Neuronal stem cell (in vitro differentiated cells): ENCODE measurements at places on chromosomes 3 and 15.

GRCh38 chr3:161175506-161175905 lies 45.6 kb upstream of the NMD3 start:
- no peak for DNase-seq

DNA sequence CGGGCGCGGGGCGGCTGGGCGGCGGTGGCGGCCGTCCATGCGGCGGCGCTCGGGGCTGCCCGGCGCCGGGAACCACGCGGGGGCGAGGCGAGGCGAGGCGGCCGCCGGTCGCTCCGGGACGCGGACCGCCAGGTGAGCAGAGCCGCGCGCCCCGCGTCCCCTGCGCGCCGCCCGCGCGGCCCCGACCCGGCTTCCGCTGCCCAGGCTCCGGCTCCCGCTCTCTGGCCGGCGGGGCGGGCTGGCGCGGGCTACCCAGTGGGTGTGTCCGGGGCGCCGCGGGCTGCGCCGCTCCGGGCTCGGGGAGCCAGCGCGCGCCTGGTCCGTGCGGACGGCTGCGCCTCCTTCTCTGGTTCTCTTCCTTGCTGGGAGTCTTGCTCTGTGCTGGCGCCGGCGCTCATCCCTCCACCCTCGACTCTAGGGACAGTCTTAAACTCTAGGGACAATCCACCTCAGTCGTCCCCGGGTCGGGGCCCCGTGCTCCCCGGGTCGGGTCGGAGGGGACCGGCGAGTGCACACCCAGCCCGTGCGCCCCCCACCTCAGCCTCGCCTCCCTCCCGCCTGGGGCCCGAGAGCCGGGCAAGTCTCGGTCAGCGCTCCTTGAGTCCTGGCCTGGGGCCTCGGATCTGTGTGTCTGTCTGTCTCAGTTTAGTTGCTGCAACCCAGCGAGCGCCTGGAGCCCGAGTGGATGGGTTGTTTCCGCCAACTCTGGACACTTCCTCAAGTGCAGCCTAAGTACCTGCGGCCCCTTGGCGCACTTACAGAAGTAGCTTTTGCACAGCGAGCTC lies 488 bp downstream of the THSD4 start:
- no peak for DNase-seq

DNA sequence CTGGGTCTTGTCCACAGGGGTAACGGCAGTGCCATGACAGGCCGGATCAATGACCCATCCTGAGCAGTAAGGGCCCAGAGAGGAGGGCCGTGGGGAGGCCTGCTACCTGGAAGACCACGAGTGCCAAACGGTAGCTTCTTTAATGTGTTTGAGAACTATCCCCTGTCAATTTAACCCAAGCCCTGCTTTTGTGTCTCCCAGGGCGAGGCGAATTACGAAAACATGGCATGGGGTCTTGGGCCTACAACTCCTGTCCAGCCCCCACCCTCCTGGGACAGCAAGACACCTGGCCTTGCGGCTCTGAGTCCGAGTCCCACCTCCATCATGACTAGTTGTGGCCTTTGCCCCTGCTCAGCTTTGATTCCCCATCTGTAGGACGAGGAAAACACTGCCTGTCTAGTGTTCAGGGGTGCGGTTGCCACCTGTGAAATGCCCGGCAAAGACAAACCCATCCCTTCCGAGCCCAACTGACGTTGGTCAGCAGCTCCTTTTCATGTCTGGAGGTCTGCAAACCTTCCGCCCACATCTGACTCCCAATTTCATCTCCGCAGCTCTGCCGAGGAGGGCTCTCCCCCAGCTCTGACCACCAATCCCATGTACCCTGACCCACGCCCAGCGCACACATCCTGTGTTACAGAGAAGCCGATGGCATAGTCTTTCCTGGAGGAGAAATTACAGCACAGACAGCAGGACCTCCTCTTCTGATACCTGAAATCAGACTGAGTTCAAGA lies 28.9 kb upstream of the SNRPA1 start:
- no peak for DNase-seq

GRCh38 chr15:57432141-57432741 lies 55.9 kb downstream of the CGNL1 start:
- DNase-seq = no peak

DNA sequence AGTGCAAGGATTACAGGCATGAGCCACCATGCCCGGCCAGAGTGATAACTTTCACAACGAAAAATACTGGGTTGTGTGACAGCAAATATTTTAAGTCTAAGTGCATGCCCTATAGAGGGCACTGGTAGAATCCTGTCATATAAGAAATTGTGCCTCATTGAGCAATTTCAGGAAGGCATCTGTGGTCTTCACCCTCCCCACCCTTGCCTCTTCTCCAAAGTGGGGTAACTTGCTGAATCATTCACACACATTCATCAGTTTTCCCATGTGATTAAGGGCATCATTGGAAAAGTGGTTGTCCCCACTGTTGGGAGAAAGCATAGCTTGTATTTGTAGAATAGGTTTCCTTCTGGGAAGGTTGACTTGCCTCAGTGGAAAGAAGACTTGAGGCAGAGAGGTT lies 9.2 kb downstream of the MITF start:
- DNase-seq = no peak

DNA sequence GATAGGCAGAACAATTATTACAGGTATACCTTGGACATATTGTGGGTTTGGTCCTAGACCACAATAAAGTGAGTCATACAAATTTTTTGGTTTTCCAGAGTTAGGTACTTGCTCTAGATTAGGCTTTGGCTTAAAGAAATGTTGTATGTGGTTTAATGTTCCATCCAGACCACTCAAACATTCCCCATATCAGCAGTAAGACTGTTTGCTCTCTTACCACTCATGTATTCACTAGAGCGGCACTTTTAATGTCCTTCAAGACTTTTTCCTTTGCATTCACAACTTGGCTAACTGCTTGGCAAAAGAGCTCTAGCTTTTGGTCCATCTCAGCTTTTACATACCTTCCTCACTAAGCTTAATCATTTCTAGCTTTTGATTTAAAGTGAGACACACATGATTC lies 250.5 kb upstream of the SETMAR start:
- DNase-seq = no peak

DNA sequence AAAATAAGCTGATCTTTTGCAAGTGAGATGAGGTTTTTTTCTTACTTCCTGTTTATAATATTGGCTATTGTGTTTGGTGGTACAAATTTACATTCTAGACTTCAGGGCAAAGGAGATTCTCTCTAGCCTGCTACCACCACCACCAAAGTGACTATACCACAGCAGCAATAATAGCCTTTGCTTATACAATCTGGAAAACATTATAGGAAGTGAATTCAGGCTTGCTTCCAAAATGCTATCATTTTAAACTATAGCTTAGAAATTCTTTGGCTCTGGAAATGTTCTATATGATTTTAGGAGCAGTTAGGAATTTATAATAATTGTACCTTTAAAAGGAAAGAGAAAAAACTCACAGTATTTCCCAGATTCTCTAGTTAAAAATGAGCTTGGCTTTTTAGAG lies 94.4 kb downstream of the TFG start:
- DNase-seq = no peak

DNA sequence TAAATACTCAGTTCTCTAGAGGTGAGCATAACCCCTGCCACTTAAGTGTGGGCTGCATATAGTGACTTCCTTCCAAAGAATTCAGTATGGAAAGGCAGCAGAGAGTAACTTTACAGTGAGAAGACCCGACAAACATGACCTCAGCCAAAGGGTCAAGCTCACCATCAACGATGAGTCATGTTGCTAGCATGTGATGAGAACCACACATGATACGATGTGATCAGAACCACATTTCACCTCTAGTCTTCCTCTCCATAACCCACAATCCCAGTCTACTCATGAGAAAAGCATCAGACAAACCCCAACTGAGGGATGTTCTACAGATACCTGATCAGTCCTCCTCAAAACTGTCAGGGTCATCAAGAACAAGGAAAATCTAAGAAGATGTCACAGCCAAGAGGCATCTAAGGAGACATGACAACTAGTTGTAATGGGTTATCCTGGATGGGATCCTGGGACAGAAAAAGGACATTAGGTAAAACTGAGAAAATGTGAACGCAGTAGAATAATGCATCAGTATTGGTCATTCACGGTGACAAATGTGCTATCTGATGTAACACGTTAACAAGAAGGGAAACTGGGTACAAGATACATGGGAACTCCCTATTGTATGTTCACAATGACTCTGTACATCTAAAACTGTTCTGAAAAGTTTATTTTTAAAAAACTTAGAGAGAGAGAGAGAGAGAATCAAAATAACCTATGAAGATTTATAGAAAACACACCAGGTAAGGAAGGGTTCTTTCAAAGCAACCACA lies 28.3 kb downstream of the SEC61A1 start:
- no peak for DNase-seq

GRCh38 chr3:63240381-63240902 lies 37.7 kb upstream of the SYNPR start:
- no peak for DNase-seq

DNA sequence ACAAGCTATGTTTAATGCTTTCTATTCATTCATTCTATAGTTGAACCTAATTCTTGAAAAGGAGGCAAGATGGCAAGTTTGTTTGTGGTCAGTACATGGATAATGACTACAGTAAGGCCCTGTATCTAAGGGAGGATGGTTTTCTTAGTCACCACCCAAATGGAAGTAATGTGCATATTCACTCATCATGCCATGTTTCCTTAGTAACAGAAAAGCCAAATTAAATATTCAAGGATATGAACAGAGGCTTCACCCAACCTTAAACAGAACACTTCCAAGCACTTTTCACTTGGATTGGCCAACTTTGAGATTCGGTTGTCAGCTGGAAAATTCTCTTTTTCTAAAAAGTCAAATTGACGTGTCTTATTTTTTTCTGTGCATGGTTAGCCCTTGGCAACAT lies 805.3 kb upstream of the LMCD1 start:
- DNase-seq = no peak

- no peak for DNase-seq
Measured at GRCh38 chr15:41965441-41966413, 6.6 kb downstream of the EHD4 start.

DNA sequence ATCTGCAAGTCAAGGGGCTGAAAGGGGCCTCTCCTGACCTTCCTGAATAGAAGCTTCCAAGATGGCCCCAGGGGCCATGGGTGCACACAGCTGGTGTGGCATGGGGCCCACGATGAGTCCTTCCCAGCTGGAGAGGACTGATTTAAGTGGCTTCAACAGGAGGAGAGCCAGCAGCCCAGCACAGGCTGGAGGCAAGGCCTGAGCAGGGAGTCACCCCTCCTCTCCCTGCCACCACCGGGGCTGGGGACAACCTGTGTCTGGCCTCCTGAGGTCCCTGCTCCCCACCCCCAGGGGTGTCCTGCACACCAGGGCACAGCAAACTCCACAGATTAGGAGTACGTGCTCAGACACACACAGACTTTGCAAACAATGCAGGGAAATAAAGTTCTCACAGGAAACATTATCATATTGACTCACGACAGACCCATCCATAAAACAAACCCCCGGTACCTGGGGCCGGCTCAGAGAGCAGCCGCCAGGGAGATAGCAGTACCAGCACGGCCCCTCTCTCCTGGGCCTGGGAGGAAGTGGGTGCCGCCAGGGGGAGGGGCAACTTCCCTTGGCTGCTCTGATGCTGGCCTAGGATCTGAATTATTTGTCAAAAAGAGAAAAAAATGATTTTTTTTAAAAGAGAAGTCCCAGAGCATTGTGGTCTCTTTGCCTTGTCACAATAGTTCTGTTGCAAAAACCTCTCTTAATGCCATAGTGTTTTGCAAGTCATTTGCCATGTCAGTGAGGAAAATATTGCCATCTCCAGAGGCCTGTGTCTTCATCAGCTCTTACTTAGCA lies 21.9 kb upstream of the TSEN2 start:
- no peak for DNase-seq

DNA sequence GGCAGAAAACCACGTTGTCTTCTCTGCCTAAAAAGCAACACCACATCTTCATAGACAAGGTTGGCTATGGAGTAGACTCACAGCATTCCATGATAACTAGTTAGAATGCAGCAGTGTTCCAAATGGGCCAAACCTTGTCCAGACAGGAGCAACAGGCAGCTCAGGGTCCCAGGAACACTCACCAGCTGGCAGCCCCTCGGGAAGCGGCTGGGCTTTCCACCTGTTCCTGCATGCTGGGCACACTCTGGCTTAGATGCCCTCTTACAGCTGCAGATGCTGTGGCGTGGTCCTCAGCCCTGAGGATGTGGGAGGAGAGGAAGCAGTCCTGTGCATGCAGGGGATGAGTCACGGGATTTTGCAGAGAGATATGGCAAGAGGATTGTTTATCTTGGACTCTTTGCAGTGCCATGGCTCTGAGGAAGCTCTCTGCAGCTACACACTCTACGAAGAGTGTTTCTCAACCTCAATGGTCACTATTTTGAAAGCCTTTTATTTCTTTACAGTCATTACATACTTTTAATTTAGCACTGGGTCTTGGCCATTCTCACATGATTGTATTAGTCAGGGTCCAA lies 11.3 kb downstream of the NRROS start:
- no peak for DNase-seq

GRCh38 chr3:175057401-175057800 lies 198.3 kb downstream of the NAALADL2 start:
- DNase-seq = no peak

- no peak for DNase-seq
Measured at GRCh38 chr15:95739131-95739530, 591.4 kb upstream of the NR2F2 start.
